T-cell (primary cell): ENCODE measurements at places on chromosomes 2 and 18.

DNA sequence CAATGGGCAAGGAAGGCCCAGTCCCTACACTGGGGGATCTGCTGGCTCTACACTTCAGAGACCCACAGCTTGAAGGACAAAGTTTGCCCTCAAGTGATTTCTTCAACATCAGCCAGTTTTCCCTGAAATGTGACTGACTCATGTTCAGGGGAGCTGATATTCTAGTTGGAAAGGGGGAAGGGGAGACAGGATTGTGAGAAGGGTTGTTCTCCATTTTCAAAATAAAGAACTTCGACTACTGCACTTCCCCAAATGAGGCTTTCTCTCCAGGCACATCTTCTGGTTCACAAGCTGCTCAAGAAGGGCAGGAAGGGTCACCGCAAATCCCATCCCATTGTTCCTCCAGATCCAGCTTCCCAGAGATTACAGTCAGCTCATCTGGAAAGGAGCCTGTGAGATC lies 117.6 kb downstream of the BCL2L11 start:
- no peak for DNase-seq

- no peak for DNase-seq
Measured at GRCh38 chr2:33812707-33813106, 213.6 kb upstream of the FAM98A start.

DNA sequence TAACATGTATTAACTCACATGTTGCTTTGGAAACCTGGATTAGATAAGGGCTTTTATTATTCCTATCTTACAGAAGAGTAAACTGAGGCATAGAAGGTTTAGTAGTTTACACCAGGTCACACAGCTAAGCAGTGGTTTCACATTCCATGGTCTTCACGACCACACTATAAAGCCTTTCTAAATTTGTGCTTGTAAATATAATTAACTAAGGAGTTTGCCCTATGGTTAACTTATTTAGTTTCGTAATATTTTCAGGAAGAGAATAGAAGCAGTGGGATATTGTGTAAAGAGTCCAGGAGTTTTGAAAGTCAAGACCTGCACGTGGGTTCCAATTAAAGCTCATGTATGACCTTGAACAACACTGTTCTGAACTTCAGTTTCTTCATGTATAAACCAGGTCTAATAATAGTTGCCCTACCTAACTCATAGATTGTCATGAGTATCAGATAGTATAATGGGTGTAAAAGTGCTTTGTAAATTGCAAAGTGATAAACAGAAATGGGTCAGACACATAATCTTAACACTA lies 19.5 kb upstream of the SOS1 start:
- no peak for DNase-seq

DNA sequence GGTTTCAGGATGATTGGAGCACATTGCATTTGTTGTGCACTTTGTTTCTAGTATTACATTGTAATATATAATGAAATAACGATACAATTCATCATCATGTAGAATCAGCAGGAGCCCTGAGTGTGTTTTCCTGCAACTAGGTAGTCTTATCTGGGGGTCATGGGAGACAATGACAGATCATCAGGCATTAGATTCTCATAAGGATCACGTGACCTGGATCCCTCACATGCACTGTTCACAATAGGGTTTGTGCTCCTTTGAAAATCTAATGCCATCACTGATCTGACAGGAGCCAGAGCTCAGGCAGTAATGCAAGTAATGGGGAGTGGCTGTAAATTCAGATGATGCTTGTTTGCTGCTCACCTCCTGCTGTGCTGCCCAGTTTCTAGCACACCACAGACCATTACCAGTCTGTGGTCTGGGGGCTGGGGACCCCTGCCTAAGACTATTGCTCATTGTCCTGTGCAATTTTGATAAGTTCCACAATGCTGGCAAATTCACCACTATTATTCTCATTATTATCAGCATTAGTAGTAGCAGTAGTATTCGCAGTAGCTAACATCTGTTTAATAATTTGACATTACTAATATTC lies 428.7 kb upstream of the TNP1 start:
- DNase-seq, result no peak

GRCh38 chr2:3054066-3054465 lies 323.6 kb downstream of the EIPR1 start:
- DNase-seq, result no peak

DNA sequence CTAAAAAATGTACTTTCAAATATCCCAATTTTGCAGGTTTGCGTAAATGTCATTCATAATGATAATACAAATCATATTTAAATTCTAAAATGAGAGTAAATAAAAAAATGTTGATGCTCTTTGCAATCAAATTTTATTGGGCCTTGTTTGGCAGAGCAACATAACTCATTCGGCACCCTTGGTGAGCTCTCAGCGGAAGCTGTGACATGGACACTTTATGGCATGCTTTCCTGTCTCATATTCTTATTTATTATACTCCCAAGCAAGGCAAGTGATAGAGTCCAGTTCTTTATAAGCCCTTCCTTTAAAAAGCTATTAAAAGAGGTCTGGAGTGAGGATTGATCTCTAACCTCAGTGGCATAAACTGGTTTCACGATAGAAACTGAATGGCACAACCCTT lies 1493.2 kb upstream of the NXPH2 start:
- no peak for DNase-seq

DNA sequence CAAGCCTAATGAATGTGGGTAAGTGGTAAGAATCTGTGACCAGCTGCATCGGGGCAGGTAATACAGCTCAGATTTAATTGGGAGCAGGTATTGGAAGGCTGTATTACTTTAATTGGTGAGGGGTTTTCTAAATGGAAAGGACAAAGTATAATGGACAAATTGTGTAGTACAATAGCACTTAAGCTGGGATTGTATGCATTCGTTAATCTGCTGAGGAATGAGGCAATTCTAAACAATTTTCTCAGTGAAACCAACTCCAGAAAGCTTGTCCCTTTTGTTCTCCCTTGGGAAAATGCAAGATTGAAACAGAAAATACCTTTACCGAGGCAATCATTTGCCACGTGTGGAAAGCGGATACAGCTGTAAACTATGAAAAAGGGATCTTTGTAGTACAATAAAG lies 801.6 kb upstream of the POU3F3 start:
- DNase-seq, result no peak
